ENCODE measurements at places on chromosomes 2 and 18.

GRCh38 chr18:22223254-22223964 is 54.0 kb downstream of the GATA6 start:
- DNase-seq = peak; percentile 24

- no peak for DNase-seq
Observed at GRCh38 chr2:207264310-207264709, 98.6 kb upstream of the KLF7 start.

DNA sequence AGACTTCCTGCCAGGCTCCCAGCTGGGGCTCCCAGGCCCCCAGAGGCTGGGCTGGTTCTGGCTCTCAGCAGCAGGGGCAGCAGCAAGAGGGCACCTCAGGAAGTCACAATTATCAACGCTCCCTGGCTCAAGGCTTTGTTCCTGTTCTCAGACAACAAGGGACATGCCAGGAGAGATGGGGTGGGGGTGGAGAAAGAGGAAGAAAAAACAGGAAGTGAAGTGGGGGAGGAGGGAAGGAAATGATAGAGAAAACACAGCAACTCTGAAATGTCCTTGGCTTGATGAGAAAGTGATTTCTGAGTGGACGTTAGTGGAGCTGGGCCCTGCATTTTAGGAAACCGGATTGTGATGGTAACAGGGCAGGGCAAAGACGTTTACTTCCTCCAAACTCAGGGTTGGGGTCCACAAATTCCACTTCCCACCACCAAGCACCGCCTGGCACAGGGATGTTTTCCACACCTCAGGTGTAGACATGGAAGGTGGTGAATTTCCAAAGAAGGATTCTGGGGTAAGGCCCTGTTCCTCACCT is 40.4 kb downstream of the CYRIA start:
- DNase-seq = no peak

GRCh38 chr2:58006952-58007284 is 39.7 kb upstream of the VRK2 start:
- DNase-seq = no peak

DNA sequence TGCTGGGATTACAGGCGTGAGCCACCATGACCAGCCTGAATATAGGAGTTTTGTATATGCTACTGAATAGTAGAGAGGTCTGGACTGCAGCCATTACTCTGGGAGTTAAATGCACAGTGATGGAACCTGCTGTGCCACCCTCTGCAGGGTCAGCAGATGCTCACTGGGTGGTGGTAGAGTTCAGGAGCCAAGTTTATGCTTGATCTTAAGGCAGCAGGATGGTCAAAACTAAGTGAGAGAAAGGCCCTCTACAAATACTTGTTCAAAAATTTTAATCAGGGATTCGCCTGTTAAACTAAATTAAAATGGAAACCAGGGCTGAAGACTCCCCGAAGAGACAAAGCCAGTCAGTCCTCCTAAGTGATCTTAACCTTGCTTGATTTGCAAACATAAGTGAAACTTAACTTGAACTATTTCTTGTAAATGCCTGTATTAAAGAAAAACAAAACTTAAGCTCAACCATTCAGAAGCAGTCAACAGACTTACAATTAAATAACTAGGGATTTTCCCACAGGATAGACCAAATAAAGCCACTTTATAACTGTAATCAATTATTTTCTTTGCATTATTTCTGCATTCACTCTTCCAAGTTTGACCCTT is 4.2 kb upstream of the WDFY1 start:
- DNase-seq = no peak

- peak; percentile 60 for DNase-seq
Observed at GRCh38 chr2:238370823-238371372, 50.6 kb downstream of the TRAF3IP1 start.

- DNase-seq = no peak
Observed at GRCh38 chr2:40028792-40029488, 249.9 kb upstream of the THUMPD2 start.

DNA sequence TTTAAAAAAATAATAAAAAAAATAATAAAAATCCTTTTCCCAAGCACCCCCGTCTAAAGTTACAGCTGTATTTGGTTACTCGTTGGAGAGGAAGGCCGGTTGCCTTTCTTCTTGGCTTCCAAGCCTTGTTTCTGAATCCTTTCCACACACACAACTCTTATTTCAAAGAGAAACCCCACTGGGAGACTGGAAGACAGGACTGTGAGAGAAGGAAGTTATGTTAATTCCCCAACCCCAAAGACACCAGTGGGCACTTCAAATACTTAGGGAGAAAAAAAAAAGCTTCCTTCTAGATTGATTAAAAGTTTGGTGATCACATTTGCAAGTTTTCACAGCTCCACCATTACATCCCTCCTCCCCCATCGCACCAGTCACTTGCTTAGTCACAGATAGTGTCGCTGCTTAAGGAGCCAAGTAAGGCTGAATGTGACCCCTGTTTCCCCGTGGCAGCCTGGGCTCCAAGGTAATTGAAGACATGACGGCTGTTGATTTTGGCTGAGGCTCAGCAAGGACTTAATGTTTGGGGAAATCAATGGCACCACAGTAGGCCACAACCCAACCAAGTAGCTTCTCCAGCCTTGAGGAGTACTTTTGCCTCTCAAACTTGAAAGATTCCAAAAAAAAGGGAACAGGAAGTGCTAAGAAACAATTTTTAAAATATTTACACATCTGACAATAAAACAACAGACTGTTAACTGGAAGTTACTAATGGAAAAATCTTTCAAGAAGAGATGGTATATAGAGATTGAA is 40.8 kb upstream of the FRZB start:
- DNase-seq = no peak

GRCh38 chr2:55010149-55010591 is 40.1 kb downstream of the RTN4 start:
- DNase-seq = peak; percentile 28

GRCh38 chr2:122028371-122029100 is 273.1 kb downstream of the TSN start:
- no peak for DNase-seq

GRCh38 chr2:101125808-101126207 is 25.4 kb downstream of the TBC1D8 start:
- DNase-seq = no peak

GRCh38 chr2:63057249-63058143 is 6.9 kb downstream of the OTX1 start:
- DNase-seq = no peak

GRCh38 chr2:101387151-101387834 is at the start of gene CREG2:
Gene CREG2, minus strand, starts transcription at chr2:101387503. Its CDS starts 46 bp downstream, at chr2:101387457.
- peak; percentile 47 for DNase-seq

DNA sequence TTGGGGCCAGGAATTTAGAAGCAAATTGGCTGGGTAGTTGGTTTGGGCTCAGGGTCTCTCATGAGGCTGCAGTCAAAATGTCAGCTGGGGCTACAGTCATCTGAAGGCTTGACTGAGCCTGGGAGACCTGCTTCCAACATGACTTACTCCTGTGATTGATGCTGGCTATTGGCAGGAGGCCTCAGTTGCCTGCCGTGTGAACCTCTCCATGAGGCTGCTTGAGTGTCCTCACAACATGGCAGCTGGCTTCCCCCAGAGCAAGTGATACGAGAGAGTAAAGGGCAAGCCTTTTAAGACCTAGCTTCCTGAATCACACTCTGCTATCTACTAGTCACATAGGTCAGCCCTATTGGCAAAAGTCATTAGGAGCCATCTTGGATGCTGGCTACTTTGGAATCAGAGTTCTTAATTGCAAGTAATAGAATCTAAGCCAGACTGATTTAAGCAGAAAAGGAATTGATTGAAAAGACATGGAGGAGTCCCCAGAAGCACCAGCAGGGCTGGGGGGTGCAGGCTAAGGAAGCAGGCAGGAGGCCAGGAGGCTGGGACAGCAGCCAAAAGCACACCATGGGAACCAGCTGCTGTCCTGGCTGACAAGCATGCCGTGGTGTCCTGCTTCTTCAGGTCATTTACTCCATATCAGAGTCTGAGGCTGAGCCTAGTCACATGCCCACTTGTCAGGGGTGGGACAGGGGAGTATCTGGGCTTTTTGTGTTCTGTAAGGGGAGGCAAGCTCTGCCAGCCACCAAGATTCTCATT is 7.8 kb upstream of the GIGYF2 start:
- no peak for DNase-seq

GRCh38 chr2:22904126-22904684 is 480.8 kb upstream of the KLHL29 start:
- DNase-seq = no peak

GRCh38 chr2:207932106-207932505 is 93.2 kb downstream of the PLEKHM3 start:
- DNase-seq = no peak

GRCh38 chr2:30464544-30465170 is 17.6 kb downstream of the LCLAT1 start:
- no peak for DNase-seq

- no peak for DNase-seq
Observed at GRCh38 chr2:28758459-28758858, 6.8 kb downstream of the PPP1CB start.

- no peak for DNase-seq
Observed at GRCh38 chr18:5891184-5891853, 4.0 kb downstream of the TMEM200C start.

DNA sequence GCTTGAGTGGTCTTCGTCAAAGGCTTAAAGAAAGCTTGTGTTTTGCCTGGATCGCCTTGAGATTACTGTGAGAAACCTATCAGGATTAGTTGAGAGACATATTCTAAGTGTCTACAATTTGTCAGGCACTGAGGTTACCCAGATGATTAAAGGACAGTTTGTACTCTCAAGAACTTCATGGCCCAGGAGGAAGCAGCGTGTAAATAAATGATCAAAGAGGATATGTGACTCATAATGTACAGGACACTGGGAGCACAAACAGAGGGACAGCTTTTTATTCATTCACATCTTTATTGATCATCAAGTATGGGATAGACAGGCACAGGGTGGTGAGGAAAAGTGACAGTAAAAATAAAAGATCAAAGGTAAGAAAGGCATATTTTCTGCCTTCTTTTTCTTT is 152.6 kb upstream of the FSHR start:
- DNase-seq = no peak

DNA sequence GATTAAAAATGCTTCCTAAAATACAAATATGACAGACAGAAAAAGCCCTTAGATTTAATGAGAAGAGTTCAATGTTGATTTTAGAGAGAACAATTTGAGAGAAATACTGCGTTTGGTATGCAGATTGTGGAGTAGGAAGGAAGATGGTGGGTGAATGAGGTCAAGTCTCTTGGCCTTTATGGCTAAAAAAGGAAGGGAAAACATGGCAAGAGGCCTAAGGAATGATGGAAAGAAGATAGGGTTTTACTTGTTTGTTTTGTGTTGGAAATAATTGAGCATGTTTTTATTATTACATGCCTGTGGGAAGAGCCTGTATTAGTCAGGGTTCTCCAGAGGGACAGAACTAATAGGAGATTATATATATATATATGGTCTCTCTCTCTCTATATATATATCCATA is 318.1 kb downstream of the TRIB2 start:
- DNase-seq = no peak

GRCh38 chr2:35931626-35932025 is 424.0 kb upstream of the CRIM1 start:
- DNase-seq = no peak

- no peak for DNase-seq
Observed at GRCh38 chr2:183606022-183606717, 481.9 kb downstream of the NUP35 start.

- DNase-seq = no peak
Observed at GRCh38 chr18:3153107-3153704, 66.6 kb downstream of the MYOM1 start.

DNA sequence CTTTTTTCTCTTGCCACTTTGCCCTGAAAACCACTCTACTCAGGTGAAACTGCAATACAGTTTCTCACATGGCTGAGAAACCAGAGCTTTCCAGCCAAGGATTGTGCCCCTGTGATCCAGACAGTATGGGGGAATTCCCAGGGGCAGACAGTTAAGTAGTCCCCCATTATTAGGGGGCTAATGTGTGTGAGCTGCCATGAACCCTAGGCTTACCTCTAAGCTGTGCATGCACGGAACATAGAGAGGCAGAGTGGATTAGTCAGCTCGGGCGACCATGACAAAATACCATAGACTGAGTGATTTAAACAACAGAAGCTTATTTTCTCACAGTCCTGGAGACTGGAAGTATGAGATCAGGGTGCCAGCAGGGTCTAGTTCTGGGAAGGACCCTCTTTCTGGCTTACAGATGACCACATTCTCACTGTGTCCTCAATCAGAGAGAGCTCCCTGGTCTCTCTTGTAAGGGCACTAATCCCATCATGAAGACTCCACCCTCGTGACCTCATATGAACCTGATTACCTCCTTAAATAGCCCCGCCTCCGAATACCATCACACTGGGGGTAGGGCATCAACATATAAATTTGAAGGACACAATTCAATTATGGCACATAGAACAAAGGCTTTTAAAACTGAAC is 215.1 kb downstream of the EIPR1 start:
- no peak for DNase-seq
